ENCODE measurements at places on chromosomes 2 and 18. TPM values are rescaled to one million over a fixed set of nuclear protein-coding genes. Genes with fewer than 3 reads are reported as not detected.

GRCh38 chr2:7427293-7428060 lies 510.3 kb downstream of the RNF144A start:
- H3K27me3 ChIP-seq, result no peaks in the 10 kb centered on the region
- H3K4me3 ChIP-seq, result no peak overlapping the region
- peak; percentile 78 for DNase-seq
- H3K4me1 ChIP-seq, result peaks cover 6% of the 10 kb centered on the region

GRCh38 chr18:23284629-23285028 lies 149.3 kb downstream of the CABLES1 start:
- H3K27me3 ChIP-seq, result no peaks in the 10 kb centered on the region
- no peak overlapping the region for H3K4me3 ChIP-seq
- H3K4me1 ChIP-seq, result peaks cover 15% of the 10 kb centered on the region

DNA sequence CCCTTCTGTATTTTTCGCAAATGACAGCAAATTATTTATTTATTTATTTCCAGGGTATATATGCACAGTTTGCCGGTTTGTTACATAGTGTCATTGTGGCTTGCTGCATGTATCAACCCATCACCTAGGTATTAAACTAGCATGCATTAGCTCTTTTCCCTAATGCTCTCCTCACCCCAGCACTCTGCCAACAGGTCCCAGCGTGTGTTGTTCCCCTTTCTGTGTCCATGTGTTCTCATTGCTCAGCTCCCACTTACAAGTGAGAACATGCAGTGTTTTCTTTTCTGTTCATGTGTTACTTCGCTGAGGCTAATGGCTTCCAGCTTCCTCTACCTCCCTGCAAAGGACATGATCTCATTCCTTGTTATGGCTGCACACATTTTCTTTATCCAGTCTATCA lies 592.3 kb downstream of the TRIB2 start:
- no peaks in the 10 kb centered on the region for H3K27me3 ChIP-seq
- no peak overlapping the region for H3K4me3 ChIP-seq
- no peaks in the 10 kb centered on the region for H3K36me3 ChIP-seq
- DNase-seq, result no peak
- no peaks in the 10 kb centered on the region for H3K4me1 ChIP-seq

DNA sequence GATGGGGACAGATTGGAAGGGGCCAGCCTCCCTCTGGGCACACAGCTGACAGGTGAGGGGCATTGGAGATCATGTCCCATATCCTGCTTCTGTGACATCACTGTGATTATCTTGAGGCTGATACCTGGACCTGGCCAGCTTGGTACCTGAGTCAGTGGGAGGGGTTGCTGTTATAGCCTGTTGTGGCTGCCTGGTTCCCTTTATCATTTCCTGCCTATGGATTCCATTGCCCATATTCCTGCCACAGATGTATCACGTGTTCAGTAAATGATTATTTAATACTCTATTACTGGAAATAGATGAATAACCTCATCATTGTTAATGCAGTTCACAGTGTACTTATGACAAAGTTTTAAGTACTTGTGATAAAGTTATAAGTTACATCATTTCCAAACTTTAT lies 7.8 kb upstream of the SCYGR1 start:
- H3K36me3 ChIP-seq, result no peaks in the 10 kb centered on the region
- H3K4me3 ChIP-seq, result no peak overlapping the region
- no peak overlapping the region for H3K27ac ChIP-seq

DNA sequence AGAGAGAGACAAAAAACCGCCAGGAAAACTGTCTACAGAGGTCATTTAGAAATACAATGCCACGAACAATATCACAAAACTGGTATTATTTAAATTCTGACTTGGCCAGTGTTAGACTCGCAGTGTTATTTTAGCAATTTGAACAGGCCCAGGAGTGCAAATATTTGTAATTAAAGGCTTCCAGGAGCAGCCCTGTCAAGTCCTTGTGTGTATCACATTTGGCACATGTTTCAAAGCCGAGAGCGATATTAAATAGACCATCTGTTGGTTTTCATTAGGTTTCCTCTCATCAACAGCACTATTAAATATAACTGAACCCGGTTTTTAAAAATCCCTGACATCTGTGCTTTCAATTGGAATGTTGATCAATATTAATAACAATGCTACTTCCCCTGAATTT lies 656.9 kb downstream of the TSN start:
- no peaks in the 10 kb centered on the region for H3K4me1 ChIP-seq
- no peak overlapping the region for H3K4me3 ChIP-seq
- no peak overlapping the region for H3K27ac ChIP-seq
- DNase-seq, result no peak
- H3K27me3 ChIP-seq, result no peaks in the 10 kb centered on the region
- H3K36me3 ChIP-seq, result no peaks in the 10 kb centered on the region

- DNase-seq, result no peak
- H3K27ac ChIP-seq, result peak overlapping the region; percentile 9
- peaks cover 2% of the 10 kb centered on the region for H3K4me1 ChIP-seq
- H3K27me3 ChIP-seq, result no peaks in the 10 kb centered on the region
These were observed 249.9 kb downstream of the PLCL1 start for GRCh38 chr2:198054299-198054698.

- H3K27ac ChIP-seq, result no peak overlapping the region
- H3K4me1 ChIP-seq, result peaks cover 6% of the 10 kb centered on the region
- peaks cover 21% of the 10 kb centered on the region for H3K36me3 ChIP-seq
- no peaks in the 10 kb centered on the region for H3K27me3 ChIP-seq
- DNase-seq, result no peak
These were observed 64.0 kb upstream of the POMC start for GRCh38 chr2:25232248-25232825.

GRCh38 chr2:240252872-240253511 lies 112.5 kb upstream of the OTOS start:
- H3K4me1 ChIP-seq, result peaks cover 38% of the 10 kb centered on the region
- no peak overlapping the region for H3K4me3 ChIP-seq
- no peak overlapping the region for H3K27ac ChIP-seq
- no peaks in the 10 kb centered on the region for H3K36me3 ChIP-seq
- no peaks in the 10 kb centered on the region for H3K27me3 ChIP-seq
- DNase-seq, result no peak

DNA sequence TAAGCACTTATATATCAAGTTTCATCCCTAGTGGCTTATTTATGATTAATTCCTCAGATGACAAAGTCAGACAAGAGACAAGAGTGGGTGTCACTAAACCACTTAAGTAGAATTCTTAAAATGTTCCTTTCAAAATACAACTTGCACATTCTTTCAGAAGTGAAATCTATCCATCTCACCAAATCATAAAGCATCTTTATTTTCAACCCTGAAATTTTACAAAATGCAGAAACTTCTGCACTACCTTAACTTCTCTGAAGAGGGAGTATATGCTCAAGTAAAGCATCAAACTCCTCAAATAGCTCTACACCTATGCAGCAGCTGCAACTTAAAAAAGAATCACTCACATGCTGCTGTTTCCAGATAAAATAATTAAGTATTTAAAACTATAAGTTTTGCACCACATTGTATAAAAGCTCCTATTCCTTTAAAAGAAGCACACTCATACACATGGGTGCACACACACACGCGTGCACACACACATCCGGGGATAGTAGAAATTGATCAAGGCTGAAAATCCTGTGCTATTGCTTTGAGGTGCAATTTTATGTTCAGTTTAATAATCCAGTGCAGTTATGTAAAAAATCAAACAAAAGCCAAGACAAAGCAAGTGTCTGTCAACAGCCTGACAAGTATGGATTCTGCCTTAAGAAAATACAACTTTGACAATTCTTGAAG lies 244.5 kb downstream of the TCF4 start:
- DNase-seq, result no peak
- no peak overlapping the region for H3K27ac ChIP-seq
- no peaks in the 10 kb centered on the region for H3K27me3 ChIP-seq
- H3K4me1 ChIP-seq, result peaks cover 9% of the 10 kb centered on the region

GRCh38 chr2:212940816-212941215 lies 210.6 kb downstream of the IKZF2 start:
- no peaks in the 10 kb centered on the region for H3K4me1 ChIP-seq
- H3K27me3 ChIP-seq, result no peaks in the 10 kb centered on the region
- DNase-seq, result peak; percentile 77
- no peak overlapping the region for H3K4me3 ChIP-seq

GRCh38 chr2:232887171-232887850 lies 17.2 kb downstream of the SNORC start:
- DNase-seq, result no peak
- H3K27ac ChIP-seq, result no peak overlapping the region
- H3K4me1 ChIP-seq, result peaks cover 3% of the 10 kb centered on the region
- H3K4me3 ChIP-seq, result no peak overlapping the region
- no peaks in the 10 kb centered on the region for H3K36me3 ChIP-seq

DNA sequence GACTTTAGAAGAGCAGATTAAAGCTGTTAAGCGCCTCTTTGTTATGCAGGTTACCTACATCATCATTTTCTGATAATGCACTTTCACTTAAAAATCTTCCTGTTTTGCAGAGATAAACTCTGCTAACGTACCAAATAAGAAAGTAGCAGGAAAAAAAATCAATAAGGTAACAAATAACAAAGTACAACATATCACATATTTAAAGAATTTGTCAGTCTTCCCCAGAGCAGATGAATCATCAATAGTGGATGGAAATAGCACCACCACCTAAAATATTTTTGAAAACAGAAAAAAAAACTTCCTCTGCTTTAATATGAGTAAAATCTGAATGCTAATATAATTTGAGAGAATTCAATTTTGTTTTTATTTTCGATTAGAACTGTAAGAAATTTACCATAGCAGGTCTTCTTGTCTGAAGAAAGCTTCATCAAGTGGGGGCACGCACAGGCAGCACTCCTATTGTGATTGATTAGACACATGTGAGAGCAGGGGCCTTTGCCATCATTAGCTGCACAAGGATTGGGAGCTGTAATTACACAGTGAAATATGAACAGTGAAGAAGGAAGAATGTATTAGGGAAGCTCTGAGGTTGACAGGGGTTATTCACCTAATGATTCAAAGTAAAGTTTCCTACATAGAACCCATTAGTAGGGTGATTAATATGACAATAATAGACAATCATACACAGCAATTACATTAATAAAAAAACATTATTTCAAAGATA lies 1279.4 kb downstream of the LRP1B start:
- no peak overlapping the region for H3K4me3 ChIP-seq
- no peaks in the 10 kb centered on the region for H3K36me3 ChIP-seq
- no peak for DNase-seq
- no peaks in the 10 kb centered on the region for H3K4me1 ChIP-seq
- no peak overlapping the region for H3K27ac ChIP-seq
- H3K27me3 ChIP-seq, result no peaks in the 10 kb centered on the region

DNA sequence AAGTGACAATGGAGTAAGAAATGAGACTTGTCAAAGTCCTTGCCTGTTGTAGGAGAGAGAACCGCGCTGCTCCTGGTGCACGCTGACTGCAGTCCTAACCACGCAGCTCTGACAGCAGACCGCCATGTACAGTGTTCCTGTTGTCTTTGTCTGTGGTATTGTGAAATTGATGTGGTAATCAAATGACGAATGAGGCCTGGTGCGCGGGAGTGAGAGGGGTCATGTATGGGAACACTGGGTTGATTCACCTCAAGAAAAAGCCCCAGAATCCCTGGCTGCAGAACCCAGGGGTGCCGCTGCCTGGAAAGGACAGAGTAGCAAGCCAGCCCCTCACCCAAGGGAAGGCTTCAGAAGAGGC lies 64.0 kb downstream of the INPP4A start:
- H3K27ac ChIP-seq, result no peak overlapping the region
- no peaks in the 10 kb centered on the region for H3K36me3 ChIP-seq
- no peaks in the 10 kb centered on the region for H3K27me3 ChIP-seq
- DNase-seq, result no peak

GRCh38 chr2:179354296-179354695 lies 89.7 kb upstream of the SESTD1 start:
- no peak for DNase-seq
- H3K27me3 ChIP-seq, result no peaks in the 10 kb centered on the region

- no peaks in the 10 kb centered on the region for H3K27me3 ChIP-seq
- no peaks in the 10 kb centered on the region for H3K36me3 ChIP-seq
- H3K27ac ChIP-seq, result no peak overlapping the region
- no peak overlapping the region for H3K4me3 ChIP-seq
These were observed 16.4 kb downstream of the SLC66A2 start for GRCh38 chr18:79935098-79935480.

DNA sequence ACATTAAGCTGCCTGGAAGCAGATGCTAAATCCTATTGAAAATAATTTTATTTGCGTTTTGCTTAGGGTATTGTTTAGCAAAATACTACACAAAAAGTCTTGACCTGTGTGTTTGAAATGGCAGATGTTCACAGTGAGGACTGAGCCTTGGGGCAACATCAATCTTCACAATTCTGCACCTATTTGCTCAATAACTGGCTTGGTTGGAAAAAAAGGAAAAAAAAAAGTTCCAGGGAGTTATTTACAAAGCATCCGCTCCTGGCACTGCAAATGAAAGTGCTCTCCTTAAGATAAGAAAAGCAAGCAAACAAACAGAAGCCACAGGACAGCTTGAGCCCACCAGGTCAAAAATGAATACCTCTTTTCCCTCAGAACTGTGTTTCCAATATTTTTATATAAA lies 77.7 kb downstream of the MAP2 start:
- no peaks in the 10 kb centered on the region for H3K36me3 ChIP-seq
- H3K27ac ChIP-seq, result no peak overlapping the region
- H3K27me3 ChIP-seq, result no peaks in the 10 kb centered on the region
- H3K4me3 ChIP-seq, result no peak overlapping the region

- peaks cover 30% of the 10 kb centered on the region for H3K36me3 ChIP-seq
- H3K4me3 ChIP-seq, result no peak overlapping the region
- no peaks in the 10 kb centered on the region for H3K27me3 ChIP-seq
These were observed 2.7 kb downstream of the RPL31 start for GRCh38 chr2:101004620-101005325.

- no peaks in the 10 kb centered on the region for H3K36me3 ChIP-seq
- H3K27me3 ChIP-seq, result no peaks in the 10 kb centered on the region
- no peak overlapping the region for H3K4me3 ChIP-seq
- DNase-seq, result no peak
- no peaks in the 10 kb centered on the region for H3K4me1 ChIP-seq
- H3K27ac ChIP-seq, result no peak overlapping the region
These were observed 29.2 kb downstream of the CROCC2 start for GRCh38 chr2:240935103-240935876.

DNA sequence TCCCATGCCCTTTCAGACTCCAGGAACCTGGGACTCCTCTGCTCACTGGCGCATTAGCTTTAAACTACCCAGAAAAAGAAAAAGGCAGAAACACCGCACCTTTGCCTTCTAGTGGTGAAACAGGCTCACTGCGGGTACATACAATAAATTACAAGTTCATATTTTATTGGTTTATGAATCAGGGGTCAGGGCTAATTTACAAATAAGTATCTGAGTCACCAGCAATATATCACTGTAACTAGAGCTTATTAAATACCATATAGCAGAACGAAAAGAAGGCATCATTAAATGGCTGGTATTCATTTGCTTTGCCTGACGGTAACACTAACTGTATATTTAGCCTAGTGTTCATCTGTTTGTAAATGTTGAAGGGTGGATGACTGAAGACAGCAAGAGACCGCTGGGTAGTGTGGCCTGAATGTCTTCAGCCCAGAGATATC lies 26.9 kb upstream of the DTNB start:
- no peak overlapping the region for H3K27ac ChIP-seq
- H3K4me3 ChIP-seq, result no peak overlapping the region
- H3K4me1 ChIP-seq, result no peaks in the 10 kb centered on the region
- no peaks in the 10 kb centered on the region for H3K36me3 ChIP-seq
- no peak for DNase-seq
- H3K27me3 ChIP-seq, result no peaks in the 10 kb centered on the region

The LYPD6 gene
- total RNA-seq, result 0.80 TPM

The PROKR1 gene
- total RNA-seq, result not detected

The EGR4 gene
- not detected for total RNA-seq

The MEP1B gene
- total RNA-seq, result not detected

The TRABD2A gene
- total RNA-seq, result 3.1 TPM

The ANKRD62 gene
- total RNA-seq, result 0.09 TPM

The NETO1 gene
- not detected for total RNA-seq

The CDH2 gene
- 5.0 TPM for total RNA-seq

The ASB18 gene
- not detected for total RNA-seq

The AKAIN1 gene
- not detected for total RNA-seq

The CFAP221 gene
- total RNA-seq, result 42.4 TPM

The HJURP gene
- 4.1 TPM for total RNA-seq

The CLHC1 gene
- total RNA-seq, result 33.8 TPM

The SLC5A7 gene
- 0.48 TPM for total RNA-seq

The KCNG2 gene
- 0.80 TPM for total RNA-seq

The COX7A2L gene
- total RNA-seq, result 80.4 TPM

All from lung (tissue), 17 donors.